Calu3 (cell line): ENCODE measurements at places on chromosomes 2 and 18.

- no peak for DNase-seq
Measured at GRCh38 chr18:35074581-35074980, 33.4 kb downstream of the MAPRE2 start.

DNA sequence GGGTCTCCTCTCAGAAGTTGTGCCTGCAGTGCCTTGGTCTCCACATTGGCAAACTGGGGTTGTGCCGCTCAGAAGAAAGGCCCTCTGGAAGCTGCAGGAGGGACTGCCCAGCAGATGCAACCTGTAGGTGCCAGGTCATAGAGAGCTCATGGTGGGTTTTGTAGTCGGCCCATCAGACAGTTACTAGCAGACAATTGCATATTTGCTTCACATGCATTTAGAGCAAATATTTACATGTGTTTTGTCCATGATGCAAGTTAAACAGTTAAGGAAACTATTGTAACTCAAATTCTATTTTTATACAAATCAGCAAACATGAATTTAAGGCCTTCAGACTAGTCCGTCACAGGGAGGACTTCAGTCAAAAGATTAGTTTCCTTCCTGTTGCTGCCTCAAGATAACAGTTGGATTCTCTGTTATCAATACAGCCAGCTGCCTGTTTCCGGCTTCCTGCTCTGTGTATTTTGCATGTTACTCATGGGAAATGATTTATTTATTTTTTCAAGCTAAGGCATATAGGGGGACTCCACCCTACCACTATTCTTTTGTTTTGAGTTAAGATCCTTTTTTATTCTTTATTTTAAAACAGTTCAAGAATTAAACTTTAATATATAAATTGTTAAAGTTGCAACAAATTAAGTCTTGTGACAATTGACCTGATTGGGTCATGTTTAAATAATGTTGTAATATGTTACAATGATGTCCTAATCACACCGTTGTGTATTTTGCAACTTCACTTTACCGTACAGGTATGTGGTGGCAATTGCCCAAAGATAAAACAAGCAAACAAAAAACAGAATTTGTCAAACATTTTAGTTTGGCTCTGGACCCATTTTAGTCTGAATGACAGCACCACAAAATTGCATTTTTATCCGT is 133.5 kb downstream of the SPTBN1 start:
- no peak for DNase-seq

- no peak for DNase-seq
Measured at GRCh38 chr2:210862283-210863065, 306.1 kb downstream of the CPS1 start.

GRCh38 chr2:85900366-85900765 is 11.6 kb upstream of the ST3GAL5 start:
- no peak for DNase-seq

GRCh38 chr18:58042826-58043490 is 1.1 kb upstream of the NEDD4L start:
- DNase-seq, result no peak
